Activated CD4-positive, alpha-beta T cell treated with anti-CD3 and anti-CD28 coated beads, Interleukin-2, Interleukin-4, amounts not matched to agents 100 ng/mL and 50 ng/mL, durations not matched to agents 16 hours and 8 hours (primary cell): ENCODE measurements at places on chromosomes 2 and 18.

DNA sequence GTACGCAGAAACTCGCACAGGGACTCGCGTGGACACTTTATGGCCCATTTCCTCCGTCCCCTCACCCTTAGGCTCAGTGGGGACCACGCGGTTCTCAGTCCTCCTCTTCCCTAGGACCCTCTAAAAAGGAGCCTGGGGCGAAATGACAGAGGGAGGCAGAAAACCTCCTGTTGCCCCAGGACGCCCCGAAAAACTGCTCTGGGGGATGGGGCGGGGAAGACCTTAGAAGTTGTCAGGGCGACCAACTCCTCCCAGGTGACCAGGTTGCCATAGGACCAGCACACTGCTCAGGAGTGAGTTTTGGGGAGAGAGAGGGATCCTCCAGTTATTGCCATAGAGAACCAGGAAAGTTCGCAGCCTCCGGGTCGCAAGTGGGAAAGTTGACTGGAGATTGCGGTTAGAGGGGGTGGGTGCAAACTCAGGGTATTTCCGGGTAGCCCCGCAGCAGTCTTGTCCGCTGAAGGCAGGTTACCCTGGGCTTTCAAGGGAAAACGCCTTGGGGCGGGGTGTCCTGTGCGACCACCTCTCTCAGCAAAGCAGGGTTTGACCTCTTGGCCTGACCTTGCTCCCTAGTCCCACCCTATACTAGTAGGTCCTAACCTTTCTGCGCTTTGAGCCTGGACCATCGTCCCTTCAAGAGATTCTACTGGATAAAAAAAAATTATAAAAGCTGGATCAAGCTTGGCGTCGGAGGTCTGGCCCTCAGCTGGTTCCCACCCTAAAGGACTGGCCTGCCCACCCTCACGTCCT lies 7.8 kb upstream of the PAX3 start:
- no peak for DNase-seq

DNA sequence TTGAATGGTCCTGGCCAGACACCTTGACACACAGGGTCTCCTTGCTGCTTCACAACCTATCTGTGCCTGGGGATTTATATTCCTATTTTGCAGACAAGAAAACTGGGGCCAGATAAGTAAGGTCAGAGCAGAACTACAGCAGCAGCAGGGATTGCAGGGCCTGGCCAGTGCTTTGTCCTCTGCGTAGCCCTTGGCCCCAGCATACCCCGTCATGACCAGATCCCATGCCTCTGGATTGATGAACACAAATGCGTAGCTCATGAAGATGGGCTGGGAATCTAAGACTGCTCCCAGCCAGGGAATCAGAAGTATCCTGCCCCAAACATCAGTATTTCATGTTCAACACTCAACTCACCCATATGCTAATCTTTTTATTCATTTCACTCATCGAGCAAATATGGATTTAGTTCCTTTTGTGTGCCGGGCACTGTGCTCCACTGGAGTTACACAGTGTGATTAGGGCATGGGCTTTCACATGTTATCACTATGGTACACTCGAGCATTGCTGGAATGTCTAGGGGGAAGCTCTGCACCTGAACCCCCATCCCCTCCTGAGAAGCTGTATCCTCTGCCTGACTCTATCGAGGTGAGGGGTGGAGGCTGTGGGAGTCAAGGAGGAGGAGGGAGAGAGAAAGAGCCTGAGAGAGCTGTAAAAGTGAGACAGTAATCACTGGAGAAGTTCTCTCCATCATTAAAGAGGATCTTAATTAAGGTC lies 143.3 kb downstream of the CYP26B1 start:
- no peak for DNase-seq

DNA sequence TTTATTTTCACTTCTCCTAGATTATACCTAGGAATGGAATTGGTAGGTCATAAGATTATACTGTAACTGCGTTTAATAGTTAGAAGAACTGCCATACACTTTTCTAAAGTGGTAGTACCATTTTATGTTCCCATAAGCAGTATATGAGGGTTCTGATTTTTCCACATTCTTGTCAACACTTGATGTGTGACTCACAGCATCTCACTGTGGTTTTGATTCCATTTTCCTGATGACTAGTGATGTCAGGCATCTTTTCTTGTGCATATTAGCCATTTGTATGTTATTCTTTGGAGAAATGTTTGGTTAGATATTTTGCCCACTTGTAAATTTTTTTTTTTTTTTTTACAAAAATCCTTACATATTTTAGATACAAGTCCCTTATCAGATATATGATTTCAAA lies 2.3 kb downstream of the DCAF17 start:
- no peak for DNase-seq

GRCh38 chr2:96698221-96698861 lies 41.5 kb downstream of the LMAN2L start:
- DNase-seq, result no peak

- DNase-seq, result no peak
Observed at GRCh38 chr2:103805746-103806145, 1043.9 kb downstream of the TMEM182 start.

DNA sequence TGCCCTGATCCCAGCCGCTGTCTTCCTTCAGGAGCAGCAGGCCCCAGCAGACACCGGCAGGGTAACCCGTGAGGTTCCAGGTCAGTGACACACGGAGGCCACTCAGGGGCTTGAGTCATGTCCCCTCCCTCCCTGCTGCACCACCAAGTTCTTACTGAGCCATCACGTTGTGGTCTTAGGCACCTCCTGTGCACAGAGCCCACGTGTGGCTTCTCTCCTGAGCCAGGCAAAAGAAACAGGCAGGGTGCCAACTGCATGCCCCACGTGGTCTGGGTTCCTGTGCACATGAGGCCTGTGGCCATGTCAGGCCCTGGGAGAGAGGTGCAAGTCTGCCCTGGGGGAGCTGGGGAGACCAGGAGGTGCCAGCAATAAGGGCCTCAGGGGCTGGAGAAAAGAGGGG lies 264.8 kb downstream of the KLHL29 start:
- DNase-seq, result no peak

GRCh38 chr2:228180181-228181097 lies 1.0 kb downstream of the SPHKAP start:
- DNase-seq, result no peak

DNA sequence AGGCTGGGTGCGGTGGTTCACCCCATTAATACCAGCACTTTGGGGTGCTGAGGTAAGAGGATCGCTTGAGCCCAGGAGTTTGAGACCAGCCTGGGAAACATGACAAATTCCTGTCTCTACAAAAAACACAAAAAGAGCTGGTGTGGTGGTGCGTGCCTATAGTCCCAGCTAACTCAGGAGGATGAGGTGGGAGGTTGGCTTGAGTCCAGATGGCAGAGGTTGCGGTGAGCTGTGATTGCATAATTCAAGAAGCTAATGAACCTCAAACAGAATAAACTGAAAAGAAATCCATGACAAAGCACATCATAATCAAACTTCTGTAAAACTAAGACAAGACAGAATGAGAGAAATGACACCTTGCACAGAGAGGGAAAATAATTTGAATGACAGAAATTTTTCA lies 54.8 kb downstream of the SEMA4F start:
- no peak for DNase-seq

- DNase-seq, result no peak
Observed at GRCh38 chr2:223602972-223603371, 811 bp upstream of the SCG2 start.

- DNase-seq, result no peak
Observed at GRCh38 chr2:128364441-128364911, 45.8 kb upstream of the HS6ST1 start.

- no peak for DNase-seq
Observed at GRCh38 chr2:3233877-3234276, 143.7 kb downstream of the EIPR1 start.

DNA sequence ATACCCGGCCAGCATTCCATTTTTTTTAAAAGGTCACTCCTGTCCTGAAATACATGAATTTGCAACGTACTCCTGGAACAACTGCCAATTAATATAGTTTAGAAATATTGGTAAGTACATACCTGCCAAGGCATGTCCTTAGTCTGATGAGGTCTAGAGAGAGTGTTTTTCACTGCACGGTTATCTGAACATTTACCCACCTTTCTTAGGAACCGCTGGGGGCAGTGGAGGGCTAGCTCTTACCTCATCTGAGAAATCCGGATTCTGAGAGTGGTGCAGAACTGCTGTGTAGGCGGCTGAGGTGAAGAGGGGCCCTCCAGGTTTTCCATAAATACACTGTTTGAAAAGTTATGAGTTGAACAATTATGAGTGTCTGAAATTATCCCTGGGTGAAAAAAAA lies 133.1 kb upstream of the CCDC195 start:
- no peak for DNase-seq

GRCh38 chr2:84247532-84247931 lies 211.5 kb downstream of the SUCLG1 start:
- no peak for DNase-seq

GRCh38 chr2:238389988-238390589 lies 36.6 kb upstream of the ASB1 start:
- no peak for DNase-seq

DNA sequence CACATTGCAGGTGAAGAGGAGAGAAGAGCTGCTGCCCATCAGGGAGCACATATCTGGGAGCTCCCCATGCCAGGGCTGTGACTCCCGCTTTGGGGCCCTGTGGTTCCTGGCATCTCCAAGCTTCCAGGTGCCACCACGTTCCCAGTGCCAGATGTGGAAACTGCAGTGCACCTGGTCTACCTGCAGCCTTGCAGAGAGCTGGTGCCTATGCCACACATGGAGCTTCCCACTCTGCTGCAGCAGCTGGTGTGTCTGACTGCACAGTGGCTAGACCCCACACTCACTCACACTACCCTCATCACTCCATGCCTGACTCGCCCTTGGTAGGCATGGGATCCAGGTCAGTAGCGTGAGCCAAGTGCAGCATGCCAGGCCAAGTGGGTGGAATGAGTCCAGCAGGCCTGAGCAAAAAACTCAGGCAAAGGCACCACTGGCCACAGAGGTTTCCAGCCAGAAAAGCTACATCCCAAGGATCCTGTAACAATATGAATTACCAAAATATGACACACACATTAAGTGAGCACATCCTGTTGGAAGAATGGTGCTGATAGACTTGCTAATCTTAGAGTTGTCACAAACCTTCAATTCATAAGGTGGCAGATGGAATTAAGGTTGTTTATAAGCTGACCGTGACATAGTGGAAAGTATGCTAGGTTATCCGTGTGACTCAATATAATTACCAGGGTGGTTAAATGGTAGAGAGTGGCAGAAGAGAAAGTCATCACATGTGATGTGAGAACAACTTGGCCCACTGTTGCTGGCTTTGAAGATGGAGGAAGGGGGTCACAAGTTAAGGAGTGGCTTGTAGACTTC lies 150.9 kb downstream of the EHBP1 start:
- DNase-seq, result no peak

GRCh38 chr2:33077844-33078243 lies 131.1 kb downstream of the LTBP1 start:
- DNase-seq, result peak; percentile 16

DNA sequence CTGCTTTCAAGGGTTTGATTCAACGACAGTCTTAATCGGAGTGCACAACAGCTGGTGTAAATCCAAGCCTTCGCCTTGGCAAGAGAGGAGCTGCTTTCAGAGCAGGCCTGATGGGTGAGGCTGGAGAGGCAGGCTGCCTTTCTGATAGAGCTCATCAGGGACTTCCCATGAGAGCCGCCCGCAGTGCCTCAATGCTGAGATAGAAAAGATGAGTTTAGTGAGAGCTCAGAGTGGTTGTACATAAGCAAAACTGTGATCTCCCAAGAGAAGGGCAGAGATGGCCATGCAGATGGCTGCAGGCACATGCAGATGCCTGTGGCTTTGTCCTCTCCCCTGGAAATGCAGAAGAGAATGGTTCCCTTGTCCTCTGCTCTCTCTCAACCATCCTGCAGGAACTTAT lies 122.1 kb downstream of the ARL4C start:
- DNase-seq, result no peak

DNA sequence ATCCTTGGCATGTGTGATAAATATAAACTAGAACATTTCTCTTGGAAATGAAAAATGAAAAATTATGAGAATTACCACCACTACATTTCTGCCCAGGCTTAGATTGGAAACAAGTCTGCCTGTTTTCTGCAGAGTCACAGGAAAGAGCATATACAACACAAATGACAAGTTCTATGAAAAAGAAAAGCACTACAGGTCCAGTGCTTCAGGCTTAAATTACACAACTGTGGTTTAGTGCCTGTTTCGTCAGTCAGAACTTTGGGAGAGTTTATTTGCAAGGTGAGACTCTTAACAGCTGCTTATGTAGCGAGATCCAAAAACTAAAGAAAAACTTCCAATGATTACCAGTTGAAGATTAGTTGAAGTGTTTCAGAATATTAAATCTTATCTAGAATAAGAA lies 68.9 kb downstream of the RTN4 start:
- no peak for DNase-seq

- DNase-seq, result no peak
Observed at GRCh38 chr2:61439241-61440002, 31.5 kb downstream of the USP34 start.

- no peak for DNase-seq
Observed at GRCh38 chr2:66515743-66516142, 80.8 kb downstream of the MEIS1 start.

DNA sequence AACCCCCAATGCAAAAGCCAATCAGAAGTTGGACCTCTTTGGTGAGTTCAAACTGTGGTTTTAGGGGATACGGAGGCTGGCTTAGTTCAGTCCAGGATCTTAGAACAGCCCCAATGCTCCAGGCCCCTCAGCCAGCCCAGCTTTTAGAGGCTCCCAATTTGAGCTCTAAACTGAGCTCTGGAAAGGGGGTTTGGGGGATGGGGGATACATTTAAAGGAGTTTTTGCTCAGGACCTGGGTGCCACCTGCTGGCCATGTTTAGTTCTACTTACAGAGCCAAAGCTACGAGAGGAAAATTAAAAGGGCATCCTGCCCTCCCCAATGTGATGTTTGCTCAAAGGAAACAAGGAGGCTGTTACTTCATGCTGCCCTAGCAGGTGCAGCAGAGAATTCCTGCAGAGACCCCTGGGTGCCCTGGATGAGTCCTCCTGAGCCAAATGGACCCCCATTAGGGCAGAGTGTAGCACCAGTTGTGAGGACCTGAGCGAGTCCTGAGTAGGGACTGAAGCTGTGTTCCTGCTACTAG lies 15.9 kb upstream of the TMEM214 start:
- DNase-seq, result peak; percentile 53

- DNase-seq, result no peak
Observed at GRCh38 chr18:69954719-69955480, 7.2 kb upstream of the CD226 start.

- peak; percentile 36 for DNase-seq
Observed at GRCh38 chr2:55051026-55051866, 995 bp upstream of the RTN4 start.

GRCh38 chr2:239272626-239273025 lies 128.2 kb downstream of the HDAC4 start:
- DNase-seq, result no peak

GRCh38 chr2:134869946-134870736 lies 31.7 kb downstream of the ACMSD start:
- no peak for DNase-seq

DNA sequence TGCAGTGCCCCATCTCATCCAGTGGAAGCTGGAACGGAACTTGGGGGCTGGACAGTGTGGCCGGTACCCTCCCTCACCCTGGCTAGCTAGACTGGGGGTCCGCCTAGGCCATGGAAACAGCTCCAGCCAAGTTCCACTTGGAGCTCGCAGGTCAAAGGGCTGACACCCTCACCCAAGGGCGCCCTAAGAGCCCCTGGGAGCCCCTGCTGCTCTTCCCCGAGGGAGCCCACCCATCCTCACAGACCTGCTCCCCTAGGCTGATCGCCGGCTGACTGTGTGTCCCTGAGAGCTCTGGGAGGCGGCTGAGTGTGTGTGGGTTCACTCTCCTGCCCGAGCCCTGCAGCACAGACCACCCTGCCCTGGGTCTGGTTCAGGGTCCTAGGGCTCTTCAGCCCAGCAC lies 118.2 kb upstream of the OTOS start:
- no peak for DNase-seq
